GM23248 (cell line): ENCODE measurements at places on chromosomes 3 and 15. TPM values are rescaled to one million over a fixed set of nuclear protein-coding genes. Genes with fewer than 3 reads are reported as not detected.

- DNase-seq, result no peak
- no peak overlapping the region for H3K27ac ChIP-seq
- H3K27me3 ChIP-seq, result no peaks in the 10 kb centered on the region
- no peaks in the 10 kb centered on the region for H3K4me1 ChIP-seq
Observed at GRCh38 chr3:75101329-75102147, 487.1 kb upstream of the CNTN3 start.

DNA sequence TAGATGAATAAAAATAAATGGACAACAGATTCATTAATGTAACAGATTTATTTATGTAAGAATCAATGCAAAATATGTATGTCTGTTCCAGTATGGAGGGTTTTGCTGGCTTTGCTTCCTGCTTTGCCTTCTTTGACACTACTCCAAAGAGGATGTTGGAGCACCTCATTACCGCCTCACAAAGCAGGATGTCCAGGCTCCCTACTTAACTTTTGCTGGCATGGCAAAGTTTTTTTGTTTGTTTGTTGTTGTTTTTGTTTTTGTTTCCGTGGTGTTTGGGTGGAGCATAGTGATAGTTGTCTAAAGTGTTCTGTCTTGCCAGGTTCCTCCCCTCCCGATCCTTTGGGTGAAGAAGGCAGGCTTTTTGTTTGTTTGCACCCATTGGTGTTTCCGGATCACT lies 38.7 kb downstream of the DIPK2A start:
- no peaks in the 10 kb centered on the region for H3K36me3 ChIP-seq
- H3K27ac ChIP-seq, result no peak overlapping the region
- DNase-seq, result no peak
- no peak overlapping the region for H3K4me3 ChIP-seq
- H3K4me1 ChIP-seq, result no peaks in the 10 kb centered on the region

DNA sequence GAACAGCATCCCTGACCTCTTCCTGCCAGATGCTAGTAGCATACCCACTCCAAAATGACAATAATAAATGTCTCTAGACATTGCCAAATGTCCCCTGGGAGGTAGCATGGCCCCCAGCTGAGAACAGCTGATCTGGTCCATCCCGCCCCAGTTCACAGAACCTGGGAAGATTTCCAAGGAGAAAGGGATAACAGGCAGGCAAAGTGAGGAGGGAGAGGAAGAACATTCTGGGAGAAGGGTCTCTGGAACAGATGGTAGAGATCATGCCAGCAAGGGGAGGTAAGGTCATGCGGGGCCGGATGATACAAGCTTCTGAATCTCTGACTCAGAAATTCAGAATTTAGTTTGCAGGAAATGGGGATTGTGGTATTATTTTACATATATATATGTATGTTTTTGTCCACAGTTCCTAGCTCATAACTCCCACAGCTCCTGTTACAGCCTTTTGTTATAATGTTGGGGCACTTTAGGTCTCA lies 192.7 kb downstream of the SUCLG2 start:
- H3K27me3 ChIP-seq, result no peaks in the 10 kb centered on the region
- DNase-seq, result peak; percentile 10
- peaks cover 9% of the 10 kb centered on the region; the same call in 1 of the 2 replicates for H3K4me1 ChIP-seq
- no peak overlapping the region for H3K27ac ChIP-seq

GRCh38 chr15:39796601-39797000 lies 14.0 kb upstream of the FSIP1 start:
- H3K27me3 ChIP-seq, result no peaks in the 10 kb centered on the region
- no peak for DNase-seq
- no peaks in the 10 kb centered on the region for H3K4me1 ChIP-seq
- H3K36me3 ChIP-seq, result peaks cover 42% of the 10 kb centered on the region

- H3K27me3 ChIP-seq, result 0 out of 2 replicates have a peak, but pooled peaks cover 4% of the 10 kb centered on the region
- H3K4me1 ChIP-seq, result no peaks in the 10 kb centered on the region
- no peak overlapping the region for H3K4me3 ChIP-seq
- H3K36me3 ChIP-seq, result no peaks in the 10 kb centered on the region
- DNase-seq, result no peak
- H3K27ac ChIP-seq, result no peak overlapping the region
Observed at GRCh38 chr3:88280326-88280725, 130.6 kb downstream of the C3orf38 start.

GRCh38 chr3:70053293-70053692 lies 53.8 kb downstream of the SAMMSON start:
- no peaks in the 10 kb centered on the region for H3K36me3 ChIP-seq
- DNase-seq, result no peak
- no peak overlapping the region for H3K27ac ChIP-seq
- H3K4me1 ChIP-seq, result no peaks in the 10 kb centered on the region
- H3K27me3 ChIP-seq, result 0 out of 2 replicates have a peak, but pooled peaks cover 9% of the 10 kb centered on the region
- no peak overlapping the region for H3K4me3 ChIP-seq

- peak overlapping the region; percentile 97 for H3K4me3 ChIP-seq
- no peaks in the 10 kb centered on the region for H3K36me3 ChIP-seq
- H3K27me3 ChIP-seq, result no peaks in the 10 kb centered on the region
- H3K27ac ChIP-seq, result no peak overlapping the region
- peaks cover 11% of the 10 kb centered on the region for H3K4me1 ChIP-seq
Observed at GRCh38 chr3:173584093-173584837, 186.7 kb downstream of the NLGN1 start.

DNA sequence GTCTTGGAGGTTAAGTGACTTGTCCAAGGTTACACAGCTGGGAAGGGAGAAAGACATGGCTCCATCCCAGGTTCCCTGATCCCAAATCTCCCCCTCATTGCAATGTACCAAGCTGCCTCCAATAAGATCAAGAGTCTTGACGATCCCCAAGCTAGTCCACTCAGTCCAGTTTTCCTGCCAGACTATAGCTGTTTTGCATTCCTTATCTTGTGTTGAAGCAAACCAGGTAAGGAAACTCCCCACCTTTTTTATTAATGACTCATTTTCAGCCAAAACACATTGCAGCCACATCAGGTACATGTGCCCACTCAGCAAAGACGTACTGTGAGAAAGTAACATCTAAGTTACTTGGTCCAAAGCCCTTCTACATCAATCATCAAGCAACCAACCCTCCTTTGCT lies 41.9 kb downstream of the LIPC start:
- no peak overlapping the region; the same call in 1 of the 2 replicates for H3K4me3 ChIP-seq
- H3K36me3 ChIP-seq, result no peaks in the 10 kb centered on the region
- no peaks in the 10 kb centered on the region for H3K27me3 ChIP-seq

DNA sequence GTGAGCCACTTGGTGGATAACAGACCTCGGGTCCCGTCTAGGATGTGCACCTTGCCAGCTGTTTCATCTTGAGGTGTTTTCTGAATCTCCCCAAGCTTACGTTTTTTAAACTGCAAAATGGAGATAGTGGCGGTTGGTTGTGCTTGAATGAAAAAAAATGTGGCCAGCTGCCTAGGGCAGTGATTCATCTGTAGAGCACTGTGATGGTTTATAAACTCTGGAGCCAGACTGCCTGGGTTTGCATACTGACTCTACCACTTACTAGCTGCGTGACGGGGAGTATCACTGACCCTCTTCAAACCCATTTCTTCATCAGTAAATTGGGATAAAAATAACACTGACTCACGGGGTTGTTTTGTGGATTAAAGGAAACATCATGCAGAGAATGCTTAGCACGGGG lies 159.1 kb downstream of the CHL1 start:
- H3K27ac ChIP-seq, result no peak overlapping the region
- H3K4me1 ChIP-seq, result no peaks in the 10 kb centered on the region
- H3K27me3 ChIP-seq, result no peaks in the 10 kb centered on the region
- H3K4me3 ChIP-seq, result no peak overlapping the region

- H3K4me3 ChIP-seq, result no peak overlapping the region
- no peaks in the 10 kb centered on the region for H3K4me1 ChIP-seq
- H3K27me3 ChIP-seq, result no peaks in the 10 kb centered on the region
Observed at GRCh38 chr3:51075221-51075775, 309.8 kb upstream of the MANF start.

DNA sequence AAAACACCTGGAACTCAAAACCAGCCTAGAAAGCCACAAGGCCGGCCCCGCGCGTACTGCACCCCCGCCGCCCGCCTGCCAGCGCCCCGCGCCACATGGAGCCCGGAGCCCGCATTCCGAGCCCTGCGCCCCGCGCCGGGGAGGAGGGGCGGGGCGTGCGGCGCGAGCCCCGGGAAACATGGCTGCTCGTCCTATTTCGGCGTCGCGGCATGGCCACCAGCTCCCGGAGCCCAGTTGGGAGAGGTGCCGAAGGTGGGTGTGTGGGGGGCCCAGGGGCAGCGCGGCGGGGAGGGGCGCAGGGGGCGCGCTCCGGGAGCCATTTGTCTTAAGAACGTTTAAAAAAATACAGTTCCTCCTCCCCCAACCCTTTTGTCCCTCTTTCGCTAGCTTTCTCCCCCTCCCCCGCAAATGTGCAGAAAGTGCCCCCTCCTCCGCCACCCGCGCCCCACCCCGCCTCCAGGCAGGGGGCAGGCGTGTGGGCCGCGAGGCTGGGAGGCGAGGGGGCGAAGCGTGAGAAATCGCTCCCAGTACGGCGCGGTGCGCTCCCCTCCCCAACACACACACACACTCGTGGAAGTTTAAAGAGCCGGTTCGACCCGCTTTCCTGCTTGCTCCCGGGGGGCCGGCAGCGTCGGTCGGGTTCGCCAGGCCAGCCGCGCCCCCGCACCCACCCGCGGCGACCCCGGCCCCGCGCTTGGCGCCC lies 2.5 kb downstream of the ANP32A start:
- H3K4me3 ChIP-seq, result peak overlapping the region; percentile 89
- no peaks in the 10 kb centered on the region for H3K36me3 ChIP-seq
- H3K4me1 ChIP-seq, result peaks cover 30% of the 10 kb centered on the region

DNA sequence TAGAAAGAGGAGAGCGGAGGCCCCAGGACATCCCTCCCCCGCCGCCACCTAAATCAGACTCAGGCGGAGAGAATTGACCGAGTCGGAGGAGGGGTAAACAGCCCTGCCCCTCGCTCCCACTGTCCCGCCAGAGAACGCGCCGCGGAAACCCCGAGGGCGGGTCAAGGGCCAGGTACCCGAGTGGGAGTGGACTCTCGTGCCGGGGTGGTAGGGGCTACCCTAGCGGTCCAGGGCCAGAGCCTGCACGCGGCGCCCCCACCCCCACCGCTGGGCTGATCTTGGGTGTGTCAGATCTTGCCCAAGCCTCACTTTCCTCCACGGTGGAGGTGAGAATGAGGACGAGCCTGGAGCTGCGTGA lies 19.0 kb downstream of the SPATA12 start:
- H3K36me3 ChIP-seq, result no peaks in the 10 kb centered on the region
- no peak overlapping the region for H3K27ac ChIP-seq

- no peak overlapping the region for H3K4me3 ChIP-seq
- DNase-seq, result peak; percentile 66
- H3K4me1 ChIP-seq, result peaks cover 37% of the 10 kb centered on the region
- no peaks in the 10 kb centered on the region for H3K27me3 ChIP-seq
- H3K36me3 ChIP-seq, result peaks cover 10% of the 10 kb centered on the region; the same call in 1 of the 2 replicates
Observed at GRCh38 chr3:44992555-44993470, 16.8 kb downstream of the EXOSC7 start.

- no peak overlapping the region for H3K27ac ChIP-seq
- no peaks in the 10 kb centered on the region for H3K36me3 ChIP-seq
- peak; percentile 81 for DNase-seq
- no peaks in the 10 kb centered on the region for H3K27me3 ChIP-seq
- H3K4me1 ChIP-seq, result peaks cover 11% of the 10 kb centered on the region
- no peak overlapping the region for H3K4me3 ChIP-seq
Observed at GRCh38 chr3:78645628-78646310, 1122.0 kb downstream of the ROBO1 start.

DNA sequence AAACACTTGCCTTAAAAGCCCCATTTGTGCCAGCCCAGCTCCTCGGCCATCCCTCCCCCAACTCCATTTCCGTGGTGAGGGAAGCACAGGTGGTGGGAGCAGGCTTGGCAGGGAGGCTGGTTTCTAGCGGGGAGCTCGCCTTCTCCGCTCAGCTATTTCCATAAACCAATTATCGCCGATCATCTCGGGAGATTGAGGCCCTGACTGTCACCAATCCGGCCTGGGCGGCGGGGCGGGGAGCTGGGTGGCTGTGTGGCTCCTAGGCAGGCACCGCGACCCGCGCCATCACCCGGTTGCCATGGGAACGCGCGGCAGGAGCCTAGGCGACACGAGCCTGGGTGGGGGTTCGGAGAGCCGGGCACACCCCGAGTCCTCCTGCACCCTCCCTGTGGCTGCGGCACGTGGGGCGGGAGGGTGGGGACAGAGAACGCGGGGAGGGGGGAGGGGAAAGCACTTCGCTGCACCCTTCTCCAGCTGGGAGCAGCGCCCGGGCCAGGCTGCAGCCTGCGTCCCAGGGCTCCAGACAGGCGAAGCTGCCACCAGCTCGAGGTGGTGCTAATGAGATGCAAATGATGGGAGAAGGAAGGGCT lies 9.3 kb downstream of the CCDC33 start:
- H3K4me1 ChIP-seq, result peaks cover 19% of the 10 kb centered on the region
- no peak overlapping the region for H3K27ac ChIP-seq
- peak; percentile 20 for DNase-seq
- no peak overlapping the region for H3K4me3 ChIP-seq
- no peaks in the 10 kb centered on the region for H3K36me3 ChIP-seq

Gene CLEC3B
- total RNA-seq, result 42.1 and 45.4 TPM in 2 replicates

Gene ZNF80
- total RNA-seq, result not detected in 2 replicates

Gene PROK2
- not detected in 2 replicates for total RNA-seq

Gene FSIP1
- total RNA-seq, result 1.6 and 2.4 TPM in 2 replicates

Gene ISY1
- total RNA-seq, result 28.3 and 33.8 TPM in 2 replicates

Gene P3H2
- total RNA-seq, result 14.9 and 41.5 TPM in 2 replicates

Gene CYP1A2
- total RNA-seq, result not detected in 2 replicates

Gene GABRR3
- not detected in 2 replicates for total RNA-seq

Gene LMCD1
- 149 and 259 TPM in 2 replicates for total RNA-seq

Gene SOX2
- total RNA-seq, result not detected in 2 replicates

Gene GOLGA8B
- total RNA-seq, result 13.5 and 29.2 TPM in 2 replicates
